ENCODE measurements at places on chromosomes 5 and 9.
A peak's percentile ranks its signal among the peaks of the same experiment; 100 is the strongest.

DNA sequence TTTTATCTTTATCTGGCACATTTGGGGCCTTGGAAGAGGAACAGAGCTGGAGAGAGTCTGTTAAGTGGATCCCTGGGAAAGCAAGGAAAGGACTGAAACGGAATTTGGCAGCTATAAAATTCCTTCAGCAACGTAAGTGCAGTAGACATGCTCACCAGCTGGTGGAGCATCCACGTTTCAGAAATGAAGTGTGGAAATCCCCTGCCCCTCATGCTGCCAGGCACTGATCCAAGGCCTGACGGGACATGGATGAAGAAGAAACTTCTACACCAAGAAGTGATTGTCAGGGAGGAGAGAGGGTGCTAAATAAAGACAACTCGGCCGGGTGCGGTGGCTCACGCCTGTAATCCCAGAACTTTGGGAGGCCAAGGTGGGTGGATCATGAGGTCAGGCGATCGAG lies 209.3 kb downstream of the ROR2 start:
- no peak for DNase-seq

GRCh38 chr5:165004175-165004574 lies 1498.8 kb downstream of the MAT2B start:
- DNase-seq, result no peak

DNA sequence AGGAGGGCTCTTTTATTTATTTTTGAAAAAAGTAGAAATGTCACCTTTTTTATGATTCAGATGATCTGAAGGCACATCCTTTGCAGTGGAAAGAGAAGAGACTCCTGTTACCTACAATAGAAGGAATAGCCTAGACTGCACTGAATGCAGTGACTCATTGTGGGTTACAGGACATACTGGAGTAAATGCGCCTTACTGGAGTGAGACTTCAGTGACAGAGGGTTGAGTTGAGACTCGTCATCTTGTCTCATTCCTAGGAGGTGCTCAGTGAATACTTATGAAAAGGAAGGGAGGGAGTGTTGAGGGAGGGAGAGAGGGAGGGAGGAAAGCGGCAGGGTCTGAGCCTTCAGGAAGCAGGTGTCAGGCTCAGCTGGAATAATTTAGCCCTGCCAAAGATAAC lies 25.2 kb downstream of the ANKRA2 start:
- DNase-seq, result no peak

DNA sequence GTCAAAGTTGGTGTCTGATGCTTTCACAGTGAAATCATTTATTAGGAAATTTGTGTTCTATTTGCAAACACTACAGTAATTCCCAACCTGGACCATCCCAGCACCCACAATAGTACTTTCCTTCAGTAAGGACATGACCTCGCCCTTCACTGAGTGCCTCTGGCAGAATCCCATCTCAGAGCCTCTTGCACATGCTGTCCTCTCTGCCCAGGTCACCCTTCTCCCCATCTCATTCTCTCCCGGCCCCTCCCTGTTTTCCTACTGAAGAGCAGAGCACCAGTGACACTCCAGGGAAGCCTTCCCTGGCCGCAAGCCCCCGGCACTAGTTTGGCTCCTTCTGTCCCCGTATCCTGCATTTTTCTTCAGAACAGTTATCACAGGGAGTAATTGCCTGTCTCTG lies 220.4 kb downstream of the MAPKAP1 start:
- DNase-seq, result peak; percentile 69

- DNase-seq, result no peak
These were observed 78.9 kb upstream of the GABRP start for GRCh38 chr5:170704417-170705192.
